ENCODE measurements at places on chromosomes 11 and 22.
A peak's percentile ranks its signal among the peaks of the same experiment; 100 is the strongest.

DNA sequence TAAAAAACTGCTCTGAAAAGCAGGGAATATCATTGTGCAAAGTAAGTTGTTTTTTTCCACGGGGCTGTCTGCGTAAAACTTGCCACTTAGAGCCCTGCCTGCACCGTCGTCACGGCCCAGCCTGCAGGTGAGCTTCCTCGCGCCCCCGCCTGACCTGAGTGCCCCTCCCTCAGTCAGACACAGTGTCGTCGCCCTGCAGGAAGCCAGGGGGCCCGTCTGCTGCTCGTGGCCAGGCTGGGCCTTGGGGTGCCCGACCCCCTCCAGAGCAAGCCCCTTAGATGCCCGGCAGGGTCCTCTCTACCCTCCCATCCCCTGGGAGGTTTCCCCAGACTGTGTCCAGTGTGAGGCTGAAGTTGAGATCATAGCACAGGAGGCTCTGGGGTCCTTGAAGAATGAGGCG lies 31.6 kb downstream of the SBF1 start:
- no peak for DNase-seq

DNA sequence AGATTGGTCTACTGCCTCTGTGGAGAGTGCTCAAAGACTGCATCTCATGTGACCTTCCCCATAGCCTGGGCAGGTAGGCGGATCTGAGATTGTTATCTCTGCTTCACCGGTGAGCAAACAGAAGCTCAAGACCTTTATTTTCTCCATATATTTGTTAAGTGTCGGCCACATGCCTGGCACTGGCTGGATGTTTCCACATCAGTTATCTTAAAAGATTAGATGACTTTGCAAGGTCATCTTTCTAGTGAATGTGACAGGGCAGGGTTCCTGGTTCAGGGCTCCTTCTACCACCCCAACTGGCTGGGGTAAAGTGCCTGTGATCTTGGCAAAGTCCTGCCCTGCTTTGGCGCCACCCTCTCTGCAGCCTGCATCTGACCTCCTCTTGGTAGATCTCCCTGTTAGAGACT lies 125.0 kb downstream of the CCDC81 start:
- DNase-seq: no peak

DNA sequence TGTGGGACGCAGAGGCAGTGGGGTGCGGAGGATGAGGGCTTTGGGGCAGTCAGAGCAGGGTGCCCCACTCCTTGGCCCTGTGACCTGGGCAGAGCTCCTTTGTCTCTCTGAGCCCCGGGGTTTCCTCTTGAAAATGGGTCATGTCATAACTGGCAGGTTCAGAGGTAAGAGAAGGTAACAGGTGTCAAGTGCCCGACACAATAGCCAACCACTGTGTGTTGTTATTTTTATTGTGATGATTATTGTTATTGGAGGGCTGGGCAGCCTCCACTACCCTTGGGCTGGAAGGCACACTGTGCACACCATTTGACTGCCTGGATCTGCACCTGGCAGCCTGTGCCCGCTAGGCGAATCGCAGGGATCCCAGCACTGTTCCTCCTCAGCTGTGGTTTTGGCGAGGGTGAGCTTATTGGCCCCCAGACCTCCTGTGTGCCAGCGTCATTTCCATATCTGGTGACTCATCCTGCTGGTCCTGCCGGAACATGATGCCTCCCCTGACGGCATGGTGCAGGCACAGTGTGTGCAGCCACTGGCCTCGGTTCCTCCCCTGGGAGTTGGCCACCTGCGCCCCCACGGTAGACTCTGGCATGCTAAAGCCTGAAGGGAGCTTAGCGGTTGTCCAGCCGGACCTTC lies 15.4 kb upstream of the SOX10 start:
- peak; percentile 88 for DNase-seq

DNA sequence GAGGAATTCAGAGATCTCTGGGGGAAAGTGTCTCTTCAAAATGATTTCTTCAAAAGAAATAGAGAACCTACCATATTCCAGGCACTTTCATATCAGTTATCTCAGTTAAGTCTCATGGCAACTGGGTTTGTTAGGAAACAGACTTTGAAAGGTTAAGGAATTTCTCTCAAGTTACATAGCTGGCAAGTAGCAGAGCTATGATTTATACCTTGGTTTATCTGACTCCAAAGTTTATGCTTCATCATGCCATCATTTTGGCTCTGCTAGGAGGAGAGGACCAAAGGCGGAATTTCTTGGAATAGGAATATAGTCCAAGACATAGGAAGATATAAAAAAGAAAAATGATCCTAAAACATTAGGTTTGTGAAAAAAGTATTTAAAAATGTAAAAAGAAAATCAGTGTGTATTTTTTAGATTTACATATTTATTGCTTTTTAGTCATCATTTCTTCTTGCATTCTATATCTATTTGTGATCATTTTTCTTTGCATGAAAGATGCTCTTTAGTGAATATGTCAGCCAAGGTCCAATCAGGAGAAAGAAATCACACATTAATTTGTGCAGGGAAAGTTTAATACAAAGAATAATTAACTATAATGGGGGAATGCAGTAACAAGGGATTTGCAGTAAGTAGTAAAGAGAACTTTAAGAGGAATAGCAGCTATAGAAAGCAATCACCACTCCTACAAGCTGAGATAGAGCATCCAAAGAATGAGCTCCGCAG lies 199.1 kb upstream of the ZBED5 start:
- DNase-seq: no peak

- no peak for DNase-seq
Observed at GRCh38 chr11:119081682-119082260, 2.9 kb upstream of the HMBS start.

DNA sequence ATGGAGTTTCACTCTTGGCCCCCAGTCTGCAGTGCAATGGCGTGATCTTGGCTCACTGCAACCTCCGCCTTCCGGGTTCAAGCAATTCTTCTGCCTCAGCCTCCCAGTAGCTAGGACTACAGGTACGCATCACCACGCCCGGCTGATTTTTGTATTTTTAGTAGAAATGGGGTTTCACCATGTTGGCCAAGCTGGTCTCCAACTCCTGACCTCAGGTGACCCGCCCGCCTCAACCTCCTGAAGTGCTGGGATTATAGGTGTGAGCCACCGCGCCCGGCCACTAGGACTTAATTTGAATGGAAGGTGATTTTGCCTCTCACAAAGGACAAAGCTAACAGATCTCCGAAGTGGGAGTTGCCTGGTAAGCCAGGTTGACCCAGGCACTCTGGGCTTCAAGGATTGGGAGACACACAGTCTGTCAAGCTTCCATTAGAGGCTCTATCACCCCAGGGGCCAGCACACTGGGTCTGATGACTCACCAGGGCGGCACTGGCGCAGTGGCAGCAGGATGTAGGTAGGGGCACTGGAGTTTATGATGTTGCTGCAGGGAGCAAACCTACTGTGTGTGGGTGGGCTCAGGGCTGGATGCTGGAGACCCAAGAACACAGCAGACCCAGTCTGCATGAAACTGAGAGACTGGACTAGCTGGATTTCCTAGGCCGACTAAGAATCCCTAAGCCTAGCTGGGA lies 17.8 kb upstream of the KCTD14 start:
- DNase-seq: peak; percentile 62

GRCh38 chr22:35997438-35997837 lies 31.2 kb downstream of the RBFOX2 start:
- DNase-seq: peak; percentile 16

DNA sequence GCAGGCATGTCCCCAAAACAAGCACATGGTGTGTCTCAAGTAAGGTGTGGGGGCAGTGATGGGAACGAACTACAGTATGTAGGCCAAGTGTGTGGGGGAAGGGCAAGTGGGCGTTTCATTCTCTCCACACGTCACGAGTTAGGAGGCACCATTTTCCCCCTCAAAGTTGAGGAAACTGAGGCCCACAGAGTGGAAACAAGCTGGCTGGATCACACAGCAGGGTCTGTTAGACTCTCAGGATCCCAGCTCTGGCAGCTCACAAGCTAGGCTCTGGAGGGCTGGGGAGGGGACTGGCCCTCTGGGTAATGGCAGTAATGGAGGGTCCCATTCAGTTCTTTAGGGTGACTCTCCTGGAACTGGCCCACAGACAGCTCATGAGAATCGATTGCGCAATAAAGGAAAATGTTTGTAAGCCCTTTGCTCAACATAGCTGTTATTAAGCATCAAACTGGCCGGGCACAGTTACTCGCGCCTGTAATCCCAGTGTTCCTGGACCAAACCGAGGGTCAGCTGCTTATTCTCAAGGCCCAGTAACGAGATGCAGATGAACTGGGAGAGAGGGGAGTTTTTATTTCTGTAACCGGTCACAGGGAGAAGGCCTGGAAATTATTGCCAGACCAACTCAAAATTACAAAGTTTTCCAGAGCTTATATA lies 24.1 kb upstream of the TUB start:
- DNase-seq: peak; percentile 50

DNA sequence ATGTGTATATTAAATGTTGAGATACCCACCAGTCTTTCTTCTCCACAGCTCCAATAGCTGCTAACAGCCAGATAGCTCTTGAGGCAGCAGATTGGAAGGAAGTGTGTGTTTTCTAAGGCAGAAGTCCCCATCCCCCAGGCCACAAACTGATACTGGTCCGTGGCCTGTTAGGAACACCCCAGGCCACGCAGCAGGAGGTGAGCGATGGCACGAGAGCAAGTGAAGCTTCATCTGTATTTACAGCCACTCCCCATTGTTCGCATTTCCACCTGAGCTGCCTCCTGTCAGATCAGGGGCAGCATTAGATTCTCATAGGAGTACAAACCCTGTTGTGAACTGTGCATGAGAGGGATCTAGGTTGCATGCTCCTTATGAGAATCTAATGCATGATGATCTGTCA lies 12.7 kb downstream of the CCDC73 start:
- no peak for DNase-seq

- no peak for DNase-seq
Observed at GRCh38 chr11:70109006-70109405, 30.9 kb downstream of the ANO1 start.

- peak; percentile 73 for DNase-seq
Observed at GRCh38 chr11:122758974-122759373, 79.3 kb upstream of the CRTAM start.
